ENCODE measurements at places on chromosomes 13 and 19.

DNA sequence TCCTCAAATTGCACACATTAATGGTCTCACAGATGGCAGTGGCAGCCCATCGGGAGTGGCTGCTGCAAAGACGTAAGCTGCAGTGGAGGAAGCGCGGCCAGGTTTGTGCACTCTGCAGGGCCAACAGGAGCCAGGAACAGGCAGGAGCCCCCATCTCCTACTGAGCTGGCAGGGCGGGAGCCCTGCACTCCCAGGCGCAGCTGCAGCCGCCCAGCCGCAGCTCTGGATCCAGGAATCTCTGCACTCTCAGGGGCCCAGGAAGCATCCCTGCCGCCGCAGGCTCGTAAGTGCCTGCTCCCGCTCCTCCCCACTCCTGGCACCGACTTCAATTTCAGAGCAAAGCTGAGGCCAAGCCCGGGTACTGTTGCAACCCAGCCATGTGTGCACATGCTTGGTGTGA lies 37.5 kb downstream of the ANKRD27 start:
- no peak for DNase-seq

GRCh38 chr13:107374038-107374437 lies 806.1 kb upstream of the ARGLU1 start:
- no peak for DNase-seq

- no peak for DNase-seq
Observed at GRCh38 chr13:102682727-102683126, 12.1 kb downstream of the METTL21C start.

DNA sequence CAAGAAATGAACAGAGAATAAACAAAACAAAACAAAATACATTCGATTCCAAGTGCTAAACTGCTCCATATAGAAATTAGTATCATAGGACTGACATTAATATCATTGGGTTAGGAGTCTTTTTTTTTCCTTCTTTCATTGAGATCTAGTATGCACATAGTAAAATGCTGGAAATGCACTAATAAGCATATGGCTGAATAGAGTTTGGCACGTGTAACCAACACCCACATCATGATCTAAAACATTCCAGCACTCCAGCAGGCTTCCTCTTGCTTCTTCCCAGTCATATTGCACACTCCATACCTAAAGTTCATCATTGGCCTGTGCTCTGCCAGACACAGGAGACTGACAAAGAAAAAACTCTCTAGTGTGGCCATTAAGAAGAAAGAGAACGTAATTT lies 117.5 kb downstream of the POU4F1 start:
- DNase-seq: no peak

- DNase-seq: no peak
Observed at GRCh38 chr19:35013820-35014754, 14.0 kb downstream of the GRAMD1A start.

DNA sequence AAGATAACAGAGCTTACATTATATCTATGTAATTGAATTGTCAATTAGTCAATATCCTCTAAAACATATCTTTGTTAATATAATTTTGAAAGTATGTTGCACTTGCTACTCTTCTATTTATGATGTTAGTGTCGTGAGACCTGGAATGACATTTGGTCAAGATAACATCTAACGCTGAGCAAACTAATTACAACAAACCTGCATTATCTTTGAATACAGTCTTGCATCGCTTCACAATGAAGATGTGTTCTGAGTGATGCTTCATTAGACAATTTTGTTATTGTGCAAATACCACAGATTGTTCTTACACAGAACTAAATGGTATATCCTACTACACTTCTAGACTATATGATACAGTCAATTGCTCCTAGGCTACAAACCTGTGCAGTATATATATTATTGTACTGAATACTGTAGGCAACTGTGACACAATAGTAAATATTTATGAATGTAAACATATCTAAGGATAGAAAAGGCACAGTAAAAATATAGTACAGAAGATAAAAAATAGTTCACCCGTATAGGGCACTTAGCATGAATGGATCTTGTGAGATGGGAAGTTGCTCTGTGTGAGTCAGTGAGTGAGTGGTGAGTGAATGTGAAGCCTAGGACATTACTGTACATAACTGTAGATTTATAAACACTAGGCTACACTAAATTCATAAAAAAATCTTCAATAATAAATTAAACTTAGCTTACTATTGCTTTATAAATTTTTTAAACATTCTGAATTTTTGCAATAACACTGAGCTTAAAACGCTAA lies 1773.8 kb downstream of the PCDH9 start:
- DNase-seq: no peak

DNA sequence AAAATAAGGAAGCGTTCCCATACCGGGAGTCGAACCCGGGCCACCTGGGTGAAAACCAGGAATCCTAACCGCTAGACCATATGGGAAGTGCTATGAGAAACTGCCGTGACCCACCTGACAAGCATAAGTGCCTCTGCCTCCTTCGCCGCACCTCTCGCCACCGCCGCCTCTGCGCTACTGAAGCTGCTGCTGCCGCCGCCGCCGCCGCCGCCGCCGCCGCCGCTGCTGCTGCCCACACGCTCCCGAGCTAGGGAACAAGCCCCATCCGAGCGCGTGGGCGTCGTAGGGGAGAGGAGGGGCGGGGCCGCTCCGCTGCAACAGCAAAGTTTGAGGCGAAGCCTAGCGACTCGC lies 610 bp upstream of the WBP4 start:
- DNase-seq: no peak

DNA sequence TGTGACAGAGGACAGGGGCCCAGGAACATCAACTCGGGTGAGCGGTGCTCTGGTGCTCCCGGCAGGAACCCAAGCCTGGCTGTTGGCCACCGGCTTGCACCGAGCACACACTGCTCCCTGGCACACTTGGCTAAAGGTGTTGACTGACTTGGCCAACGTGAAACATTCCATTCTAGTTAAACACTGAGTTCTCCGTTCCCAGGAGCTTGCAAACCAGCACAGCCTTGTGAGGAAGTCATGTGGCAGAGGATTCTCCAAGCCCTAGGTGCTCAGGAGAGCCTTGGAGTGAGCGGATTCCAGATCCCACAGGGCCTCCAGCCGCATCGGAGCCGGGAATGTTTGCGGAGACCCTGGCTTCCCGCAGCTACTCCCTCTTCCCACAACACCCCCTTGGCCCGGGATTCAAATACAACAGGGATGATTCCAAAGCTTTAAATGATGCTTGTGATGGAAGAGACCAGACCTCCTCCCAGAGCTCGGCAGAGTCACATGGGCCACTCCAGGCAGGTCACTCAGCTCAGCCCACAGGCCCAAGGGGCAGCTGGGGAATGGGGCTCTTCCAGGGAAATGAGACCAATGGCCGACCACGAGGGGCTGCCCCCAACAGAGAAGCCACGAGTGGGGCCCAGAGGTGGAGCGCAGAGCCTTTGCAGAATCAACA lies 2.9 kb downstream of the C13orf46 start:
- DNase-seq: no peak

DNA sequence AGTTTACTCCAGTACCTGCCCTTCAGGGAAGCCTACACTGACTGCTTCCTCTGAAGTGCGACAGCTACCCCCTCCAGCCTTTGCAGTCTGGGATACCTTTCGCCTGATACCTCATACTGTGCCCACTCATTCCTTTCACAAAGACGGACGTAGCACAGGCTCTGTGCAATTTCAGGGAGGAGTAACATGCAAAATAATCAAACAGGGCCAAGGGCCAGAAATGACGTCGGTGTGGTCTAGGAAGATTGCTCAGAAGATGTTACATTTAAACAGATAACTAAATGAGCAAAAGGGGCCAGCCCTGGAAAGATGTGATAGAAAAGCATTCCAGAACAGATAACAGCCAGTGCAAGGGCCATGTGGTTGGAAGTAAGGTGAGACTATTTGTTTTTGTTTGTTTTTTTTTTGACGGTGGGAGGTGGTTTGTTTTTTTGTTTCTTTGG lies 6.6 kb upstream of the DDX39A start:
- DNase-seq: no peak

DNA sequence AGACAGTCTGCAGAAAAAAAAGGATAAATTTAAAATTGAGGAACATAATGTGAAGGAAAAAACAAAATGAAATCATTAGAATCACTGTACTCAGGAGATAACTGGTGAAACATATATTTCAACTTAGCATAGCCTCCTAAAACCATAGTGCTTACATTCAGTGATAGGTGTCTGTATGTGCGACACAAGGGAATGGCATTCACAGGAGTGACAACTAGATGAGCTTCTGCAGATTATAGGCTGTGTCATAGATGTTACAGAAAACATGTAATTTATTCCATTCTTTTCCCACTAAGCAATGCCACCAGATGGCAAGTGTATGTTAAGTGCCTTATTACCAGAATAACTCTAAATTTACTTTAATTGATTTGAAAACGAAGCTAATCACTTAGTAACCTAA lies 960.0 kb upstream of the PCDH20 start:
- no peak for DNase-seq

GRCh38 chr13:105063676-105064075 lies 1471.8 kb downstream of the EFNB2 start:
- no peak for DNase-seq

DNA sequence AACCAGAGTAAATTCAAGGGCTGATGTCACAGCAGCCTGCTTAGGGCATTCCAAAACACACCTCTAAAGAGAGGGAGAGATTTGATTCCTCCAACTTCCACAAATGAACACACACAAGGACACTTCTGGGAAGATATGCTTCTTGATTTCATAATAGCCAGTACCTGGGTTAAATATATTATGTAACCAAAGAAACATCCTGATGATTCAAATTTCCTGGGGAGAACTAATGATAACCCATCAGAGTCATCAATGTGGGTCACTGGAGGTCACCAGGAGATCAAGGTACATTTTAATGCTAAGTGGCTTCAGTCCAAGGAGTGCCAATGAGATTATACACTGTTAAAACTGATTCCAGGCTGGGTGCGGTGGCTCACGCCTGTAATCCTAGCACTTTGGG lies 54.0 kb upstream of the DOCK9 start:
- DNase-seq: no peak

- no peak for DNase-seq
Observed at GRCh38 chr19:55508120-55508519, 19.9 kb downstream of the SSC5D start.

DNA sequence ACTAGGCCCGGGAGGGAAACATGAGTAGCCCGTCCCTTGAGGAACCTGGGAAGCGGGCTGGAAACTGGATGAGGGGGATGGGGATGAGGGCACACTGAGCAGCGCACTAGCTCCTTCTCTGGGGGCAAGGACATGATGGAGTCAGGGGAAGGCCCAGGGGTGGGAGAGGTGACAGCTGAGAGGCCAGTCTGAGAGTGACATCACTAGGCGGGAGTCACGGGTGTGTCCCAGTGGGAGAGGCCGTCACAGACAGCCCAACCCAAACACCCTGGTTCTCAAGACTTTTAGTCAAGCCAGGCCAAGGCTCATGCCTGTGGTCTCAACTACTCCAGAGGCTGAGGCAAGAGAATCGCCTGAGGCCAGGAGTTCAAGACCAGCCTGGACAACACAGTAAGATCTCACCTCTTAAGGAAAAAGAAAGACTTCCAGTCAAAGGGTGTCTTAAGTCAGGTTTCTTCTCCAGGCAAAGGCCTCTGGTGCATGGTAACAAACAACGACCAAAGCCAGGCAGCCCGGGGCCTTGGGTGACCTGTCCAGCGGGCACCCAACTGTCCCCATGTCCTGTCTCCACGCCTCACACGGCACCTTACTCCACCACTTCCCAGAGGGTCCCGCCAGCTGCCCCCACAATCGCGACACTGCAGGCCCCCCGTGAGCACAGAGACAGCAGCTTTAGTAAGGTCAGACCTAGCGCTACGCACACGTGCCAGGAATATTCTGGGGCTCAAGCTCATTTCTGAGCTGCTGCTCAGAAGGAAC lies 25.5 kb upstream of the TIMM44 start:
- DNase-seq: no peak

- DNase-seq: no peak
Observed at GRCh38 chr19:35781650-35782049, 6.3 kb downstream of the ARHGAP33 start.

DNA sequence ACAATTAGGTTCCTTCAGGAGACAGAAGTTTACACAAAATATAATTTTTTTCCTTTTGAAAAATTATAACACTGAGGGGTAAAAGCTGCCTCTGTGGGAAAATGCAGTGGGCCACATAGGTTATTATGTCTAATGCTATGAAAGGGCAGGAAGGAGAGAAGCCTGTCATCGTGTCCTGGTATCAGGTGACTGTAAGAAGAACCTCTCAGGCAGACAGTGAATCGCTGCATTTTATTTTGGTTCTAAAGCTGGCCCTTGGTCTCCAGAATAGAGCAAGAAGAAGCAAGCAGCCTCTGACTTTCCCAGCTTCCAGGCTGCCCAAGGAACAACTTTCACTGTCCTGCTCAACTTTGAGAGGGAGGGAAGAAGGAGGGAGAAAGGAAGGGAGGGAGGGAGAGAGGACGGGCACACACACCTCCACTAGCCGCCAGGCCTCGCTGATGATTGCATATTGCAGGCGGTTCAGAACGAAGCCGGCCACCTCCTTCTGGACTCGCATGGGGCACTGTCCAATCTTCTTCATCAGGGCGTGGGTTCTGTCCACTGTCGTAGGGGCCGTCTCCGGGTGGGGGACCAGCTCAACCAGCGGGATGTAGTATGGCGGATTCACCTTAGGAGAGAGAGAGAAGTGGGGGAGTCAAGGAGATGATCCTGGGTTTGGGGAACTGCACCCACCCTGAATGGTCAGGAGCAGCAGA lies 93.8 kb downstream of the CRYL1 start:
- no peak for DNase-seq

GRCh38 chr19:31037286-31037980 lies 311.8 kb downstream of the TSHZ3 start:
- DNase-seq: no peak

DNA sequence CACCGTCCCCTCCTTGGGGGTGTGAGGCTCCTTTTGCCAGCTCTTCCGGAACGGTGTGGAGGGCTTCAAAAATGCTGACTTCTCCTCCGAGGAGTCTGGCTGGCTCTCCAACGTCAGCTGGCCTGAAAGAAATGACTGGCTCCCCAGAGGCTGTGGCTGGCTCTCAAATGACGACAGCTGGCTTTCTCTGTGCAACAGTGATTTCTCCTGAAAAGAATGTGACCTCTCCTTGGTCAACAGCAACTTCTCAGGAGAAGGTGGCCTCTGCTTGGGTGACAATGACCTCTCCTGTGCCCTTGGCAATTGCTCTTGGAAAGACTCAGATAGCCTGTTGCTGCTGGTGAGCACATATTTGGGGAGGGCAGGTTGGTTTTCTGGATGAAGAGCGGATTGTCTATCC lies 29.2 kb downstream of the ONECUT3 start:
- DNase-seq: no peak

- DNase-seq: peak; percentile 15
Observed at GRCh38 chr19:33231511-33231910, 5.9 kb upstream of the SLC7A10 start.

GRCh38 chr13:46745706-46746105 lies 51.3 kb downstream of the ESD start:
- DNase-seq: no peak

- DNase-seq: no peak
Observed at GRCh38 chr13:98035373-98035772, 81.9 kb downstream of the IPO5 start.

DNA sequence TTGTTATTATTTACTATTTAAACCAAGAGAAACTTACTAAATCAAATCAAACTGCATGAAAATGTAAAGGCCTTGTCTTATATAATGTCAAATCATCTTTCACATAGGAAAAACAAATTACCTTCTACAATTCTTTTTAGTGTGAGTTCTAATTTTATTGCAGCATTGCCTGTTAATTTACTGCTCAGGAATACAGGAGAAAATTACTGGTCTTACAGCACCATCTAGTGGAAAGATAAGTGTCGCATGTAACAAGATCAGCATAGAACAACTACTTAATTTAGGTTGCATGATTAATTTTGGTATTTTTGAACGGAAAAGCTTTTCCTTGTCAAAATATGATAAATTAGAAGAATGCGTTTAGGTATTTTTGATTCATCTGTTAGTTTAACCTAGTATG lies 502.7 kb downstream of the UQCRFS1 start:
- peak; percentile 43 for DNase-seq

Data from AG09319 (cell line).